ENCODE measurements at places on chromosomes 4 and X.

GRCh38 chr4:85724791-85725563 is 250.0 kb downstream of the ARHGAP24 start:
- DNase-seq, result no peak

DNA sequence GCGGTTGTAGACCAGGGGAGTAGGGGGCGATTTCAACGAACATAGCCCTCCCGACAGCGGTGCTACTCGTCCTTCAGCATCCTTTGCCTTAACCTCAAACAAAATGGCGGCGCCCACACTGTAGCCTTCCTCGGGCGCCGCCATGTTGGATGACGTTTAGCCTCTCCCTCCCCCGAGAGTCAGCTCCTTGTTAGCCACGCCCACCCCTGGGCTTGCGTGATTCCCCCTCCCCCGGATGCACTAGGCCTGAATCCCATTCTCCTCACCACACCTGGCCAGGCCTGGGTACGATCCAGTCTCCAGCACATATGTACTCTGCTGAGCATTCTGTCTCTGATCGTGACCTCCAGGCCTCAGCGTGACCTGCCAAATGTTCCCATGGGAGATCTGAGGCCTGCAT is 49.0 kb upstream of the ZNF157 start:
- DNase-seq, result no peak

- DNase-seq, result no peak
These were observed 33.5 kb downstream of the TRMT44 start for GRCh38 chr4:8473920-8474590.

GRCh38 chr4:119695216-119695615 is 66.6 kb upstream of the PDE5A start:
- DNase-seq, result no peak

GRCh38 chr4:128380306-128380705 is 92.7 kb upstream of the PGRMC2 start:
- no peak for DNase-seq

- no peak for DNase-seq
These were observed 100.5 kb downstream of the PTCHD1 start for GRCh38 chrX:23435108-23435507.

GRCh38 chrX:48700951-48701653 is 4.6 kb downstream of the SUV39H1 start:
- no peak for DNase-seq
